ENCODE measurements at places on chromosomes 4 and X.
A peak's percentile ranks its signal among the peaks of the same experiment; 100 is the strongest.

GRCh38 chrX:16076834-16077233 is 46.5 kb upstream of the GRPR start:
- DNase-seq = no peak

DNA sequence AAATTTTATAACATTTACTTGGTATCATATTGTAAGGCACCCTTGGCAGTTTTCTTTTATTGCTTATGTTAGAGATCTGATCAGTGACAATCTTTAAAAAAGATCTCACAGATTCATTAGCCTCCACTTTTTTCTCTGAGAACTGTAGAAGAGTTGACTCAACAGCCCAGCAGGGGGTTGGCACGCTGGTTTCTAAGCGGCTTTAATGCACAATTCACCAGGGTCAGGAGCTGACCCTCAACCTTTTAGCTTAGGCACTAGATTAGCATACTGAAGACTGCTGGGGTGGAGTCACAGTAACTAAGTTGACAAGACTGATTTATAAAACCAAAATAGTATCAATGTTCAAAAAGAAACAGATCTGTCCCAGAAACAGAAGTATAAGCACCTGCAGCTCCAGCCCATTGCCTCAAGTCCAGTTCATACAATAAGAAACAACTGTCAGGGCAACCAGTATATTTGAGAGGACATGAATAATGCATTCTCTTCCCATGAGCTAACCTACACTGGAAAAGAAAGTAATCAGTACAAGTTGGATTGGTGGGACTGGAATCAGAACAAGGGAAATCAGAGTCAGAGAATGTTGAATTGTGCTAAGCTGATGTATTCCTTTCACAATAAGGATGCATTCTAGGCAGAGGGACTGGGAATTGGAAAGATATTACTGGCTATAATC is 77.6 kb downstream of the PDE5A start:
- no peak for DNase-seq

DNA sequence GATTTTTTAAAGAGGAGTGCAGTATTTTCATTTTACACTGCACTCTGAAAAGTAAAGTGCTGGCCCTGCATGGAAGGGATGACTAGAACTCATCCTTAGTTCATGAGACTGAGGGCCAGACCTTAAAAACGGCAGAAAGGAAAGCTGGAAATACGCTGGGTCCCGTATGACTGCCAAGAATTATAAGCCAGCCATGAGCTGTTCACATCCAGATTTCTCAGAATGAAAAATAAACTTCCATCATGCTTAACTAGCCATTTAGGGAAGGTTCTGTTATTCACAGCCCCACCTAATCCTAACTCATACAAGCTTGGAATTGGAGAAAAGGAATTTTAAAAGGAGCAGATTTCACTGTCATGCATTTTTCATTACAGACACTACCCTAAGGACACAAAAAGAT is 894.4 kb downstream of the FAT4 start:
- no peak for DNase-seq

- DNase-seq = no peak
Observed at GRCh38 chr4:116018831-116019230, 905.4 kb upstream of the NDST4 start.

DNA sequence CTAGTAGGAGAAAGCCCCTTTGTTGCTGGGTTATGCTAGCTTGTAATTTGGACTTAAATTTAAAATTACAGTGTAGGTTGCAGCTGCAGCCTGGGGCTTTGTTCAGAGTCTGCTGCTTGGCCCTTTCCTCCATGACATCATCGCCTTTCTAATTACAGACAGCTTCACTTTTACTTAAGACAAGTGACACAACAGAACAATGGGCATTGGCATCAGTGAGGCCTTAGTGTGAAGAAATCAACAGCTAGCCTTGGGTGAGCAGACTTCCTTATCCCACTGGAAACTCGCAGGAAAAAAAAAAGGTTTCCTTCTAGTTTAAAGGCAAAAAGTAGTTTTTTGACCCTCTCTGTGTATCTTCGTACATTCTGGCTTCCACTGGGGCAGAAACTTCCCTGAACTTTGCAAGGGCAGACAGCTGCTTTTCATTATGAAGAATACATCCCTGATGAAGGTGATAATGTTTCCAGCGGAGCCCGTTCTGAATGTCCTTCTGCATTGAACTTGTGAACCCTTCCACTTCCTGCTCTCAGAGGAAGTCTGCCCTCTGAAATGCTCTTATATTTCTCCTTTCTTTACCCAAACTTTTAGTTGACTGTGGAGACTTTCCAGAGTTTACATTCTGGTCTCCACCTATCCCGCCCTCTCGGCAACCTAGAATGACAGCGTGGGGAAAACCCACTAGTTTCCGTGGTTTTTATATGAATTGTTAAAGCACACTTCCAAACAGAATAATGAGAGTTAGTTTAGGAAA is 123.2 kb upstream of the FAM9C start:
- DNase-seq = no peak

DNA sequence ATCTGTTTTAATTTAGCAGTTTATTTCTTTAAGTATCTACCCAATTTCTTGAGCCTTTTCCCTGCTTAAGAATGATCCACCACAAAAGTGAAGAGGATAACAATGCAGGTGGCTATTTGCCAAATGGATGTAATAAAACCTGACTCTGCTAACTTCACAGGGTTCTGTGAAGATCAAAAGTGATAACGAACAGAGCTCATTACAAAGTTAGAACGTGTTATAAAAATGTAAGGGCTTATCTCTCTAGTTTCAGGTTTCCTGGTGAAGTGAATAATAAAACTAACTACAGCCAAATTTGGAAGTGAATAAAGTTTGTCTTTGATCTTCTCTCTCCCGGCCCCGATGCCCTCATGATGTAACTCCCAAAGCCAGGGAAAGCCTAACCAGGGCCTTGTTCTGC is 497.9 kb downstream of the SMARCA1 start:
- peak; percentile 2 for DNase-seq

- DNase-seq = no peak
Observed at GRCh38 chr4:89129080-89129640, 17.8 kb downstream of the TIGD2 start.

- DNase-seq = peak; percentile 7
Observed at GRCh38 chr4:80619070-80619674, 283.6 kb downstream of the CFAP299 start.

DNA sequence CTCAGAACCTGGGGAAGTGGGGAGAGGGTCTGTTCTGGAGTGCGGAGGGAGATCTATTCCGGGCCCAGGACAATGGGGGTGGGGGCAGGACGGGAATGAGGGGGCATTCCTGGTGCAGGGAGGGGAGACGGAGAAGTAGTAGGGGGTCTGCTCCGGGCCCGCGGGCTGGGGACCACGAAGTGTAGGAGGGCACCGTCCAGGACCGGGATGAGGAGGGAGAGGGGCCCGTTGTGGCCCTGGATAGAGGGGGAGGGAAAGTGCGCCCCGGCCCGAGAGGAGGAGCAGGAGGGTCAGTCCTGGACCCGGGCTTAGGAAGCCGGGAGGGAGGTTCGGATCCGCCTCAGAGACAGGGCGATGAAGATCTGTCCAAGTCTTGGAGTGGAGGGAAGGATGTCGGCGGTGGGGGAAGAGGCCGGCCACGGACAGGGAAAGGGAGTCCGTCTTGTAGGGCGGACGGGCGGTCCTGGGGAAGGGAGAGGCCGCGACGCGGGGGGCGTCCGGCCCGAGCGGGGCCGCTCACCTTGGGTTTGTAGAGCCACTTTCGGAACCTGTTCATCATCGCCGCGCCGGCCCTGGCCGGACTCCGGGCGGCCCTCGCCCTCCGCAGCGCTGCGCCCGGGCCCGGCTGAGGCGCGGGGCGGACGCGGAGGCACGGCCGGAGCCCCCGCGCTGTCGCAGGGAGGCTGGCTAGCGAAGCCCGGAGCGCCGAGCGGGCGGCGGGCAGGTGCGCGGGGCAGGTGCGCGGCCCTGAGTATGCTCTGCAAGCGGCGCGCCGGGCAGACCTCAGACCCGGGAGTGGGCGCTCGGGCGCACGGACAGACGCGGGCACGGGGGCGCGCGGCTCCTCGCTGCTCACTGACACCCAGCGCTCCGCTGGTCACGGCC is at the start of gene ZFYVE28:
Gene ZFYVE28 (minus strand): TSS at position 881 of the 885 bp plus-strand sequence. CDS start 322 bp downstream, at position 559.
- peak; percentile 14 for DNase-seq

- no peak for DNase-seq
Observed at GRCh38 chr4:158121161-158121579, 51.7 kb downstream of the GASK1B start.

- DNase-seq = no peak
Observed at GRCh38 chrX:22247169-22247568, 25.5 kb upstream of the CBLL2 start.

DNA sequence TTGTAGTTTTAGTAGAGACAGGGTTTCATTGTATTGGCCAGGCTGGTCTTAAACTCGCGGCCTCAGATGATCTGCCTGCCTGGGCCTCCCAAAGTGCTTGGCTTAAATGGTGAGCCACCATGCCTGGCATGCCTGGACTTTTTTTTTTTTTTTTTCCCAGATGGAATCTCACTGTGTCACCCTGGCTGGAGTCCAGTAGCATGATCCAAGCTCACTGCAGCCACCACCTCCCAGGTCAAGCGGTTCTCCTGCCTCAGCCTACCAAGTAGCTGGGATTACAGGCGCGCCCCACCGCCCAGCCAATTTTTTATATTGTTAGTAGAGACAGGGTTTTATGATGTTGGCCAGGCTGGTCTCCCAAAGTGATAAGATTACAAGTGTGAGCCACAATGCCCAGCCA is 8.4 kb downstream of the UBE2K start:
- no peak for DNase-seq

GRCh38 chr4:153383131-153383530 is 38.6 kb downstream of the MND1 start:
- no peak for DNase-seq

GRCh38 chr4:9977518-9978031 is 43.7 kb downstream of the SLC2A9 start:
- no peak for DNase-seq

- peak; percentile 57 for DNase-seq
Observed at GRCh38 chrX:103941201-103941975, 21.0 kb upstream of the TMSB15B start.

- no peak for DNase-seq
Observed at GRCh38 chr4:99062120-99062519, 26.5 kb downstream of the ADH5 start.

DNA sequence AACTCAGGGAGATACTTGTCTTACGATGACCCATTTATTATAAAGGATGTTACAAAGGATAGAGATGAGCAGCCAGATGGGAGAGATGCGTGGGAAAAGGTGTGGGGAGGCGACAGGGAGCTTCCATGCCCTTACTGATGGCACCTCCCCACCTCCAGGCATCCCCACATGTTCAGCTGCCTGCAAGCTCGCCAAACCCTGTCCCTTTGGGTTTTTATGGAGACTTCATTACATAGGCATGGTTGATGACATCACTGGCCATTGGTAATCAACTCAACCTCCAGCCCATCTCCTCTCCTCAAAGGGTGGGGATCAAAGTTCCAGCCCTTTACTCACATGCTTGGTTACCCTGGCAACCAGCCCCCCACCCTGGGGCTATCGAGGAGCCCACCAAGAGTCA is 29.4 kb upstream of the SLC2A9 start:
- no peak for DNase-seq

DNA sequence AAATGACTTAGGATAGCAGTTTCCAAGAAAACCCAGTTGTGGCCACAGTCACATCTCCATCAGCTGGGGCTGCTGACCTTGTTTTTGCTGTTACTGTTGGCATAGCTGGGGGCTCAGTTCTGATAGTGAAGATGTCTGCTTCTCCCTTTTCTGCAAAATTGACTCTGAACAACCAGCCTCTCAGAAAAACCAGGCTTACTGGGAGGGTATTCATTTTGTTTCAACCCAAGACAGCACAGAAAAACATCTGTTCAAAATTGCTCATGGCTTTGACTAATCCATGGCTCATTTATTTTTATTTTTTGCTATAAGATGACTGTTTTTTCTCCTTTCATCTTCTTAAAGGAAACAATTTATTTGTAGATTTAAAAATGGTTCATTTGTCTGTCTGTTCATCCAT is 53.1 kb downstream of the RASL11B start:
- no peak for DNase-seq

GRCh38 chrX:80602036-80602860 is 182.0 kb downstream of the TENT5D start:
- DNase-seq = no peak

DNA sequence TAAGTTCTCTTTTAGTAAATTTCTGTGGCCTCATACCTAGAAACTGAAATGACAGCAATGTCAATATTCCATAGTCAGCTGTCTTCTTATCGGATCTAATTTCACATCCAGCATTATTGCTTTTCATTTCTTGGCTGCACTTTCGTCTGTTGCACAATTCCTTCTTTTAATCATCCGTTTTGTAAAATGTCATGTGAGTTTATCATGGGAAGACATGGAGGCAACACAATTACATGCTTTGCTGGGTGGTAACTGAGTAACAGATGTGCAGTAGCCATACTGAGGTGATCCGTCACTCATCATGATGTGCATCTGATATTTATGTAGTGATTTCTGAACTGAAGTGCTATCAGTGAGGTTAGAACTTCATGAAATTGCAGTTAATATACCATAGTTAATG is 68.3 kb upstream of the SLC7A11 start:
- DNase-seq = no peak

GRCh38 chr4:100936661-100937375 is 410.5 kb downstream of the PPP3CA start:
- no peak for DNase-seq

- no peak for DNase-seq
Observed at GRCh38 chr4:3219761-3220475, 29.0 kb upstream of the MSANTD1 start.

DNA sequence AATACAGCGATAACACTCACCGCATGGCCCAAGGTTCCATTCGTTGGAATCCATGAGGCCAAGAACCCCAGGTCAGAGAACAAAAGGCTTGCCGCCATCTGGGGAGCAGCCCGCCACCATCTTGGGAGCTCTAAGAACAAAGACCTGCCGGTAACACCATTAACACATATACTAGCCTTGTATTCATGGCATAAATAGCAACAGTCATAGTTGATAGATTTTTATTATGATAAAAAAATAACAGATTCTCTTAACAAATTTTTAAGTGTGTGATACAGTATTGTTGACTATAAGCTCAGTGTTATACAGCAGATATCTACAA is 309.4 kb downstream of the GLUD2 start:
- no peak for DNase-seq

GRCh38 chrX:37380924-37381323 is 31.8 kb downstream of the PRRG1 start:
- DNase-seq = no peak

- DNase-seq = no peak
Observed at GRCh38 chr4:172596206-172596605, 572.4 kb upstream of the GALNT7 start.

DNA sequence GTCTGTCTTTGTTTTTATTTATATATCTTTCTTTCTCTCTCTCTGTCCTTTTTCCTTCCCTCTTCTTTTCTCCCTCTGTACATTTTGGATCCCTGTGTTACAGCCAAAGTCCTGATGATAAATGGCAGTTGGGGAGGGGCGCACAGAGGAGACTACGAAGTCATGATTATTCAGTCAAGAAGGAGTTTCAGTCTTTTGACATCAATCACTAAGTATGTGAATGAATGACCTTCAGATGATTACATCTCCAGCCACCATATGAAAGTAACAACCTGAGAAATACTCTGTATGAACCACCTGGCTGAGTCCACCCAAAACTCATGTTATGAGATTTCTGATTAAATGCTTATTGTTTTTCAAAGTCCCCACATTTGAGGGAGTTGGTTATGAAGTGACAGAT is 45.0 kb downstream of the UGT2B7 start:
- no peak for DNase-seq

GRCh38 chr4:10480616-10481015 is 23.4 kb upstream of the ZNF518B start:
- no peak for DNase-seq

GRCh38 chr4:145195167-145195952 is 15.0 kb upstream of the OTUD4 start:
- DNase-seq = peak; percentile 62

- no peak for DNase-seq
Observed at GRCh38 chr4:90582087-90582486, 454.9 kb downstream of the CCSER1 start.

Data from SW480 (cell line).